Osteoblast (primary cell): ENCODE measurements at places on chromosomes 5 and 9. TPM values are rescaled to one million over a fixed set of nuclear protein-coding genes. Genes with fewer than 3 reads are reported as not detected.

DNA sequence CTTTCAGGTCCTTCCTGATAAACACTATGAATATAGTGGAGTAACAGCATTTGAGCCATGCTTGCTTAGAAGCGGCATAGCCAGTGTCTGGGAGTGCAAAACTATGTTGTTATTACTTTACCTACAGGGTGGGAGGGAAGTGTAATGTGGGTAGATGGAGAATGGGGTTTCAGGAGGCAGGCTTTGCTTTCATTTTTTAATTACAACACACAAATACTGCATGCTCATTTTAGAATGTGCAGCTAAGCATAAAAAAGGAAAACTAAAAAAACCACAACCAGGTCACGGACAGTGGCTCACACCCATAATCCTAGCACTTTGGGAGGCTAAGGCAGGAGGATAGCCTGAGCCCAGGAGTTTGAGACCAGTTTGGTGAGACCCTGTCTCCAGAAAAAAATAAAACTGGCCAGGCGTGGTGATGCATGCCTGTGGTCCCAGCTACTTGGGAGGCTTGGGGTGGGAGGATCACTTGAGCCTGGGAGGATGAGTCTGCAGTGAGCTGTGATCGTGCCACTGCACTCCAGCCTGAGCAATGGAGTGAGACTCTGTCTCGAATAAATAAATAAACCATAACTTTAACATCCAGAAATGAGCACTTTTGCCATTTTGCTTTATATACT, 20.2 kb downstream of the HAVCR1 start:
- no peak for DNase-seq
- H3K27me3 ChIP-seq, result no peaks in the 10 kb centered on the region
- H3K4me3 ChIP-seq, result no peak overlapping the region
- no peak overlapping the region for H3K27ac ChIP-seq
- H3K36me3 ChIP-seq, result no peaks in the 10 kb centered on the region

GRCh38 chr5:141382469-141383294, at the start of gene PCDHGA7:
Gene PCDHGA7, plus strand, starts transcription at chr5:141382742. Its CDS starts 158 bp downstream, at chr5:141382900.
- DNase-seq, result peak; percentile 93
- peak within 1 kb of the TSS; percentile 71 for H3K4me3 ChIP-seq
- H3K4me1 ChIP-seq, result no peaks in the 10 kb centered on the region
- H3K36me3 ChIP-seq, result no peaks in the 10 kb centered on the region
- no peak within 1 kb of the TSS for H3K27ac ChIP-seq

NR5A1 gene
- not detected in 2 replicates for total RNA-seq

- no peaks in the 10 kb centered on the region for H3K36me3 ChIP-seq
- no peak overlapping the region for H3K27ac ChIP-seq
- peaks cover 23% of the 10 kb centered on the region for H3K4me1 ChIP-seq
- DNase-seq, result no peak
- H3K27me3 ChIP-seq, result no peaks in the 10 kb centered on the region
These were observed 156.4 kb downstream of the SPOCK1 start for GRCh38 chr5:137342764-137343163.

GRCh38 chr5:122137702-122138101, 8.4 kb downstream of the ZNF474 start:
- H3K36me3 ChIP-seq, result no peaks in the 10 kb centered on the region
- DNase-seq, result no peak
- no peak overlapping the region for H3K27ac ChIP-seq
- H3K27me3 ChIP-seq, result no peaks in the 10 kb centered on the region
- H3K4me3 ChIP-seq, result no peak overlapping the region
- H3K4me1 ChIP-seq, result peaks cover 14% of the 10 kb centered on the region

DNA sequence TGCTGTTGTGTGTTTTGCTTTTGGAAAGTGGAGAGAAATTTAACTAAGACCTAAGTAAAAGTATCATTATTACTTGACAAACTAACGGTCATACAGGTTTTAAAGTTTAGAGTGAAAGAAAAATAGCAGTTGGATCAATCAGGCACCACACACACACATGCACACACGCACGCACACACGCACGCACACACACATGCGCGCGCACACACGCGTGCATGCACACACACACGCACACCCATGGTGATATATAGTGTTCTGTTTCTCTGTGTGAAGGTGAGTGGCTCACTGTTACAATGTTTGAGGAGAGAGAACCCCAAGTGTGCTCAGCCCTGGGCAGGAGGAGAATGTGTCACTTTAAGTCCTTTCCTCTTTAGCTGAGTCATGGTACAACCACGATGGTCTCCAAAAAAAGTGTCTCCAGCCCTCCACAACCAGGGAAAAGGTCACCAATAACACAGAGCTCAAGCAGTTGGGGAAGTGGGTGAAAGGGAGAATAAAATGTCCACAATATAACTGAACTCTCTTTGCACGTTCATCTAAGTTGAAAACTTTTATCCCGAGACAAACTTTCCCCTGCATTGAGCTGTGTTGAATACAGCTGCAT, 3.2 kb downstream of the ZNF366 start:
- H3K4me3 ChIP-seq, result peak overlapping the region; percentile 17
- no peaks in the 10 kb centered on the region for H3K27me3 ChIP-seq
- peak; percentile 84 for DNase-seq
- H3K36me3 ChIP-seq, result no peaks in the 10 kb centered on the region
- H3K27ac ChIP-seq, result no peak overlapping the region
- H3K4me1 ChIP-seq, result peaks cover 21% of the 10 kb centered on the region

CSF1R gene
- 0.36 and 0.88 TPM in 2 replicates for total RNA-seq

GRCh38 chr5:15267966-15268365, 232.0 kb upstream of the FBXL7 start:
- no peaks in the 10 kb centered on the region for H3K4me1 ChIP-seq
- H3K27ac ChIP-seq, result no peak overlapping the region
- no peak overlapping the region for H3K4me3 ChIP-seq
- no peaks in the 10 kb centered on the region for H3K36me3 ChIP-seq

IL3 gene
- not detected in 2 replicates for total RNA-seq

DNA sequence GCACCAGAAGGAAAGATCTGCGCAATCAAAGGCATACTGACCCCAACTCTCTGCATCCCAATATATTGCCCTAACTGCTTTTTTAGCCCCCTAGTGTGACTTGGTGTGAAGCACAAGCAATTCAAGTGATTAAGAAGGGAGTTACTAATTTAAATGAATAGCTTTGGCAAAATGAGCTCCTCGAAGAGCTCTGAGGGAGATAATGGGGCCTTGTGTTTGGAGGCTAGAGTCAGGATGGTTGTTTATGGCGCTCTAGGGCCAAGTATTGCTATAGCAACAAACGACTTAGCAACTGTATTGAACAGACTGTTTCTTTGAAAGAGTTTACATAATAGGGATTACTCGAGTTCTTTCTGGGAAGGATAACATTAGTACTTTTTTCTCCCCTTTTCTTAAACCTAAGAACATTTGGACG, 11.5 kb upstream of the C5orf58 start:
- H3K4me3 ChIP-seq, result no peak overlapping the region
- no peaks in the 10 kb centered on the region for H3K36me3 ChIP-seq
- peaks cover 3% of the 10 kb centered on the region for H3K27me3 ChIP-seq
- peaks cover 16% of the 10 kb centered on the region for H3K4me1 ChIP-seq

DNA sequence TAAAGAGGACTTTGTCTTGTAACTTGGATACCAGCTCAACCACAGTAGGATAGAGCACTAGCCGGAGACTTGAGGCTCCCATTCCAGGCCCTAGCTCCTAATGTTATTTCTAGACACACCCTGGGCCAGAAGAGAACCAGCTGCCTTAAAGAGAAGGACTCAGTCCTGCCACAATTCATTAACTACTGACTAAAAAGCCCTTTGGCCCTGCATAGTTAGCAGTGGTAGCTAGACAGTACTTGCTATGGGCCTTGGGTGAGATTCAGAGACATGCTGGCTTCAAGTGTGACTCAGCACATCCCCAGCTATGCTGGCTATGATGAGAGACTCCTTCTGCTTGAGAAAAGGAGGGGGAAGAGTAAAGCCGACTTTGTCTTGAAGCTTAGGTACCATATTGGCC, 47.3 kb downstream of the TMEM167A start:
- no peak for DNase-seq
- H3K4me3 ChIP-seq, result no peak overlapping the region
- no peaks in the 10 kb centered on the region for H3K27me3 ChIP-seq
- no peak overlapping the region for H3K27ac ChIP-seq
- no peaks in the 10 kb centered on the region for H3K36me3 ChIP-seq
